Neural progenitor cell (in vitro differentiated cells): ENCODE measurements at places on chromosomes 5 and 9.

DNA sequence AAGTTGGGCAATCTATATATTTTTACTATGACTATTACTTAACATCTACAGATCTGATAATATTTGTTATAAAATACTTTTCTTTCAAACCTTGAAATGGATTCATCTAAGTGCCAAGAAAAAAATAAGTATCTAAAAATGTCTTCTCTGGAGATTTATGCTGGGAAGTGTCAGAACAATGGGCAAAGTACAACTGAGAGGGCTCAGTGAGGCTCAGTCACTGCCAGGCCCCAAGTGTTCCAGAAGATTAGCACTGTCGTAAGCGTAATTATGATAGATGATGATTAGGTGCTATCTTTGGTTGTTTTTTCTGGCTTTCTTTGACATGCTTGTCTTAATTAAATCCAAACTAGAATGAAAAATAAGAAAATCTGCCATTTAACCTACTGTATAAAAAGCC lies 72.2 kb upstream of the ADAMTS19 start:
- DNase-seq = no peak

- DNase-seq = no peak
Observed at GRCh38 chr5:153753645-153754432, 263.4 kb downstream of the GRIA1 start.

GRCh38 chr5:86354664-86355063 lies 263.1 kb upstream of the COX7C start:
- DNase-seq = no peak

DNA sequence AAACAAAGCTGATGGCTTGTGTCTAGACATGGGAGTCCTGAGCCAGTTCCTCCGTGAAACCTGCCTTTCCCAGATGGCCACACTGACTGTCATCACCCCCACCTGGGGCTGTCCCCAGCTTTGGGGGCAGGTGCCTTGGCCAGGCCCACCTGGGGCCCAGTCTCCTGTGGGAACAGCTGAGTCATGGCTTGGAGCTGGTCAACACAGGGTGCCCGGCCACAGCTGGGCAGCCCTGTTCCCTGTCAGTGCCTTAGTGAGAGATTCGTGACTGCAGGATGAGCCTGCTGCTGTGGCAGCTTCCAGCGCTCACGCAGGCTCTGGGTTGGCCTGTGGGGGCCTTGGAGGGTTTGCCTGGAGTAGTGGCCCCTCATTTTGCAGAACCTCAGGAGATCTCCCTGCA lies 56.5 kb downstream of the COL5A1 start:
- DNase-seq = no peak
